ENCODE measurements at places on chromosomes 11 and 22. TPM values are rescaled to one million over a fixed set of nuclear protein-coding genes. Genes with fewer than 3 reads are reported as not detected.

Gene ZP1
- total RNA-seq = not detected

Gene MUC5AC
- not detected for total RNA-seq

Gene KCNQ1OT1
- 1.5 TPM for total RNA-seq

Gene MS4A14
- total RNA-seq = not detected

Gene TBX1
- 30.2 TPM for total RNA-seq

Gene SYT12
- total RNA-seq = not detected

Gene MRPL21
- total RNA-seq = 52.2 TPM

Gene TRIM51
- not detected for total RNA-seq

Gene APOL5
- not detected for total RNA-seq

Gene CDCA5
- 34.1 TPM for total RNA-seq

Gene SCGB2A2
- total RNA-seq = not detected

Gene RAG2
- total RNA-seq = not detected

Gene MS4A7
- total RNA-seq = not detected

Gene SSTR3
- not detected for total RNA-seq

Gene GGTLC2
- total RNA-seq = not detected

Gene CDHR5
- total RNA-seq = not detected

Gene ADM2
- 0.69 TPM for total RNA-seq

Gene DKK3
- total RNA-seq = 165 TPM

Gene F2
- not detected for total RNA-seq

Gene OR2AG2
- 0.46 TPM for total RNA-seq

Gene MYO18B
- not detected for total RNA-seq

All from endothelial cell of umbilical vein (primary cell).